GM12892 (cell line): ENCODE measurements at places on chromosomes 7 and 10.

DNA sequence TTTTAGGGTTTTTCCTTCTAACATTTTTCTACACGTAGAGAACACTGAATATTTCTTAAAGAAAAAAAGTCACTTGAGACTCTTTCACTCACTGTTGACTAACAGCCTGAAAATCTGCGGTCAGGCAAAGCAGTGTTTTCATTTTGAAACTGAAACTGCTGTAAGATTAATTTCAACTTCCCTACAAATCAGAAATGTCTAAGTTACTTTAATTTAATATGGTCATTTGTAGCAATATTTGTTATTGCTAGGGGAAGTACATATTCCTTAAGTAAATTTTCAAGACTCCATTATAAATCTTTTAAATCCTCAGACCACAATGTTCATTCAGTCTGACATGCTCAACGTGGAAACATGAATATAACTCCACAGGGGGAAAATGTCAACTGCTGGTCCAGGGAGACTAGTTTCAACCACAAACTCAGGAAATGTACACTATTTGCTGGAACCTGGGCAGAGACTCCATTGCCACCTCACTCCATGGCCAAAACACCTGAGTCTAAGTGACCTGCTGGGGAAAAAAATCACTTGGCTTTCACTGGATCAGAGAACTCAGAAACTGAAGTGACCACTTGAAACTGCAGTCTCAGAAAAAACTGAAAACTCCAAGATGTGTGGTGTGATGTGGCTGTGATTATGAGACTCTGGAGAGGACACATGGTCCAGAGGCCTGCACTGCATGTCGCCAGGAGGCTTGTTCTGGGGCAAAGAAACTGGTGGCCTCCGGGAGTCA is 161.2 kb downstream of the TAX1BP1 start:
- peak; percentile 16 for DNase-seq

DNA sequence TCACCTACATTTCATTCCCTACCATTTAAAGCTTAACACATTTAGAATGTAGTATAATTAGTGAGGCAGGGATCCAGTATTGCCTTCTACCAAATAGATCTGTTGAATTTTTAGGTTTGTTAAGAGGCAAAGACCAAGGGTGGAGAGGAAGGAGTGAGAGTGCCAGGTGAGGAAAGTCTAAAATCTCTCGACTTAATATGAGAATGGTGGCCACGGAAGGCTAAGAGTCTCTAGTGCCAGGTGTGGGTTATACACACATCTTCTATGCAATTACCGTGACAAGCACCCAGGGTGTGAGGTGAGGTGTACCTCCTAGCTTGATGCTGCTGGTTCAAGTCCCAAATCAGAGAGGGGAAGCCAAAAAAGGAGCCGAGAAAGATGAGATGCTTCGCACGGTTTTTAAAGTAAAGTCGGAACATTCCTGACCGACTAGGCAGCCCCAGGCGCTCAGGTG is 439 bp downstream of the IQUB start:
- no peak for DNase-seq

GRCh38 chr10:22185586-22185985 is 32.2 kb downstream of the EBLN1 start:
- DNase-seq, result no peak

DNA sequence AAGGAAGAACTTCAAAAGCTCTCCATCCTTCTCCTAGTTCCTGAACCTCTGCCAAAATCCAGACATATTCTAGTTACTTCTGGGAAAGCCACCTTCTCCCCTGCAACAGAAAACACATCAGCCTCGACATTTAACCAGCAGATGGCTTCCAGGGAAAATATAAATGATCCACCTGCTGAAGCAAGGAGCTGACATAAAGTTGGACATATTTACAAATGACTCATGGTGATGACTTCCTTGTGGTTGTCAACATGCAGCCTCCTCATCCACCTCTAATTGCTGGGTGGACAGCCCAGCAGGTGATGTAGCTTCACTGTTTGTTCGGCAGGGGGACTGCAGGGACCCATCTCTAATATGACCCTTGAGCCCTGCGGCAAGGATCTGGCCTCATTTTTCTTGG is 266.0 kb downstream of the C7orf25 start:
- DNase-seq, result no peak

GRCh38 chr10:88004451-88004850 is 141.0 kb downstream of the PTEN start:
- DNase-seq, result no peak

GRCh38 chr7:71925663-71926062 is 486.5 kb downstream of the CALN1 start:
- no peak for DNase-seq

DNA sequence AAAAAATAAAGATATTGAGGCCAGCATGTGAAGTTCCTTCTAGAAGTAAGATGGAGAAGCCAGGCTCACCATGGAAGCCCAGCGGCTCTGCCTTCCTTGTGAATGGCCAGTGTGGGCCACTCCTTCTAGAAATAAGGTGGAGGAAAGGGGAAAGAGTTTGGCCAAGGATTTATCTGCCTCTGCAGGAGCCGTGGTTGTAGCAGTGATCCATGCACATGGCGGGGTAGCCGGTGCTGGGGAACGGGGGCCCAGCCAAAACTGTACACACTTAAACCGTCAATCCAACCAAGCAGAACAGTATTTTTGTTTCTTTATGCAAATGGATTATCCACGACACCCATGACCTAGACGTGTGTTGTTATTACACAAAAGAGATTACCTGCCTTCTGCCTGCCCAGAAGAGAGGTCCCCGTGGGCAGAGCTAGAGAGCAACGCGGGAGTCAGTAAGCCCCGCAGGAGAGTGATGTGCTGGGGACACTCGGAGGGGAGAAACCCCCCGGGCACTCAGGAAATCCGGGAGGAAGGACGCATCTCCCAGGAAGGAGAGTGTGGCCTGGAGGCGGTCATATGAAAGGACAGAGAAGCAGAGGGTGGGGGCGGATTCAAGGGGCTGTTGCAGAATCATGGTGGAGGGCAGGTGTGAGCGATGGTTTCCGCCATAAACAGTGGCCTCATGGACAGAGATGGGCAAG is 218.4 kb upstream of the PPP2R2D start:
- DNase-seq, result no peak

- peak; percentile 99 for DNase-seq
Observed at GRCh38 chr10:102241444-102242117, at the start of gene PITX3. Gene PITX3 (minus strand): TSS chr10:102241512. CDS start chr10:102232080, 9,432 bp downstream.

GRCh38 chr10:131824371-131825149 is 76.2 kb upstream of the PPP2R2D start:
- no peak for DNase-seq

DNA sequence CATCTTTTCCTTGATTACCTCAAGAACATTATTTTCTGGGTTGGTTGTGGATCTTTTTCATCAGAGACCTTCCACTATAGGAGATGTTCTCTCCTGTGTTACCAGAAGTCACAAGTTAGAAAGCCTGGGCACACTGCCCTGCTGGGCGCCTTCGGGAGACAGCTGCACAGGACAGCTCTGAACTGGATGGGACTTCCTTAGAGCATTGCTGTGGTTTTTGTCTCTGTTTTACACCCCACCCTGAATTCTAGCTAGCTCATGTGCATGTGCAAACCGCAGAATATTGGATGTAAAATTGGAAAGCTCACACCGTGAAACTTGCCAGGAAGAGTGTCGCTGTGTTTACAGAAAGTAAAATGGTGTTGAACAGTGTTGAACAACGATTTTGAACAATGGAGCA is 54.4 kb upstream of the SEC61G start:
- no peak for DNase-seq

DNA sequence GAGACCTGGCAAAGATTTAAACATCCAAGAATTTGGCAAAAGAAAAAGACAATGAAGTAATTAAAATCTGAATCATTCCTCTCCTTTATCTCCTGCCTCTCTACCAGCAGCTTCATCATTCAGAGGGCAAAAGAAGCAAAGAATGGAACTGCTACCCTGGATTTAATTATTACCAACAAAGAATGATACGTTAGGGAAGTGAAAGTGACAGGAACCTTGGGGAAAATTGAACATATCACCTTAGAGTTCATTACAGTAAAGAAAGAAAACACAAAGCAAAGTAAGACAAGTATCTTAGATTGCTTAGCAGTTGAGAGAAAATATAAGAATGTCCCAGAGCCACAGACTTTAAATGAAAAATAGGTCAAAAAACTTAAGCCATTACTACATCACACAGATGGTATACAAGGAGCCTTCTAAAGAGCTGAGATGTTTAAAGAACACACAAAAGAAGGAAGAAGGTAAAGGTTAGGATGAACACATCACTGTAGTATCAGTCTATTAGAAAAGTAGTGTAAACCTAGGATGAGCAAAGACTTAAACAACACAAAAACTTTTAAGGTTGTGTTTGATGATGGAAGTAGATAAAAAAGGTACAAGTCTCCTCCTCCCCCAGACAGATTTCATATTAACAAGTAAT is 17.5 kb downstream of the CTNNA3 start:
- no peak for DNase-seq

DNA sequence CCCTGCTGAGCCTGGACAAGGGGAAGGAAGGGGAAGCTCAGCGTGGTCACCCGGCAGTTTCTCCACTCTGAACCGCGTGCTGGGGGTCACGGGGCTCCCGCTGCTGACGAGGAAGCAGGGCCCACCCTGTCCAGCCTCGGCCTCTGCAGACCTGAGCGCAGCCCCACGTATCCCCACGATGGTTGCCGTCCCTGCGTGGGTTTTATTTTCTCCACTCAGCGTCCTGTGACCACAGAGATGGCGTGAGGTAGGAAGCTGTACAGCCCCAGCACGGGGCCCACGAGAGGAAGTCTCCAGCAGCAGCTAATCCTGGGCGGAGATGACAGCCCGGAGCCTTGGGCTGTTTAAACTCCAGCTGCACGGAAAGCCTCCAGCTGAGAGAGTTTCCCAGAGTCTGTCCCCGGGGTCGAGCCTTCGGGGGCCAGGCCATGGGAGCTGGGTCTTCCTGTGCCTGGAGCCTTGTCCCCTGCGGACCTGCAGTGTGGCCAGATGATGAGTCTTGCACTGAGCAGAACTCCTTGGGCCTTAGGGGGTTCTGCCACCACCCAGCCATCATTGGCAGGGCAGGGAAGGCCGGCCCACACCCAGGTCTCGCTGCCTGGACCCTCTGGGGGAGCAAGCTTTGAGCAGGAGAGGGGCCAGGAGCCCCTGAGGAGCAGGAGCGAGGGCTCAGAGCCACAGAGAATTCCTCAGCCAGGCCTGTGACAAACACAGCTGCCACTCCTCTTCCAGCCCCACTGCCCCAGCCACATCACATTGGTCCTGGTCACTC is 72.8 kb upstream of the FAM20C start:
- no peak for DNase-seq

GRCh38 chr7:46774515-46774914 is 807.4 kb downstream of the TNS3 start:
- DNase-seq, result no peak

- DNase-seq, result no peak
Observed at GRCh38 chr10:50807851-50808776, 68.4 kb downstream of the ASAH2B start.

DNA sequence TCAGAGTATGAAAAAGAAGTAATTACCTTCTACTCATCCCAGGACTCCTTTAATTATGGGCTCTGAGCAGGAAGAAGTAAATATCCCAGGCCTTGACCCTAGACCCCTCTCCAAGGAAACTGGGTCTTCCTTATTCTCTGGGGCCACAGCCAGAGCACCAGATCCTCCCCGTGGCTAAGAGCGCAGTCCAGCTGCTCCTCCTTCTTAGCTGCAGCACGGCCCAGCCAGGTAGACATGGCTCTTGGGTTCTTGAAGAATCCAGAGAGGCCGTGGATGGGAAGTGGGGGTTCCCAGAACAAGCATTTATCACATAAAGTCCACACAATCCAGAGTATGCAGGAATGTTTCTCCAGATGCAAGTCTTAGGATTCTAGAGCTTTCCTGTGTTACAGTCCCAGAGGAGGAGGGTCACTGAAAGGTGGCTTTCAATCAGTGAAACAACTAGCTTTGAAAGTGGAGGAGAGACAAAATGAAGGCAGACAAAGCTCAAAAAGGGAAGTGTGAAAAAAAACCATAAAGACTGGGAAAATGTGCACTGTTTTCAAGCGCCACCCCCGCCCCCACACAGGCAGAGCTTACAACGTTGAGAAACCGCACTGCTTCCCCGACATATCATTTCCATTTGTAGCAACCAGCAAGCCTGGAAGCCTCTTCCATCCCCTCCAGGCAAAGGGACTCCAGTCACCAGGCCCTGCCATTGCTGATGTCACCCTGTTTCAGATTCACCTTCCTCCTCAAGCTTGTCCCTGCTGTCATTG is 396.5 kb upstream of the MKI67 start:
- no peak for DNase-seq
